ENCODE measurements at places on chromosomes 3 and 15. TPM values are rescaled to one million over a fixed set of nuclear protein-coding genes. Genes with fewer than 3 reads are reported as not detected.

The NEK10 gene
- total RNA-seq: 4.0 TPM

The GOLGA6L24 gene
- total RNA-seq: not detected

The DALRD3 gene
- total RNA-seq: 20.6 TPM

The GOLGA8T gene
- total RNA-seq: 2.3 TPM

The GOLGA6L7 gene
- total RNA-seq: not detected

The ZDHHC19 gene
- 1.0 TPM for total RNA-seq

The PYGO1 gene
- not detected for total RNA-seq

The CORO2B gene
- total RNA-seq: not detected

The EBLN2 gene
- total RNA-seq: 10.3 TPM

The PLEKHO2 gene
- total RNA-seq: 47.2 TPM

The GOLGA6D gene
- total RNA-seq: not detected

The GOLGA6B gene
- not detected for total RNA-seq

The GHSR gene
- not detected for total RNA-seq

The ERICH6 gene
- total RNA-seq: 0.33 TPM

The ADAMTS7 gene
- 0.20 TPM for total RNA-seq

The ITIH1 gene
- not detected for total RNA-seq

The MESP1 gene
- total RNA-seq: 2.3 TPM

The CLDN18 gene
- total RNA-seq: not detected

The GAP43 gene
- total RNA-seq: not detected

The AHSG gene
- not detected for total RNA-seq

The HHLA2 gene
- total RNA-seq: 0.81 TPM

The C3orf85 gene
- not detected for total RNA-seq

The SPESP1 gene
- total RNA-seq: 0.50 TPM
